CD4-positive, alpha-beta T cell (primary cell): ENCODE measurements at places on chromosomes 5 and 9. TPM values are rescaled to one million over a fixed set of nuclear protein-coding genes. Genes with fewer than 3 reads are reported as not detected.
A peak's percentile ranks its signal among the peaks of the same experiment; 100 is the strongest.

GRCh38 chr5:1760656-1761452 is 38.8 kb downstream of the MRPL36 start:
- no peaks in the 10 kb centered on the region for H3K36me3 ChIP-seq
- DNase-seq, result no peak
- no peaks in the 10 kb centered on the region for H3K4me1 ChIP-seq
- H3K4me3 ChIP-seq, result no peak overlapping the region
- no peaks in the 10 kb centered on the region for H3K27me3 ChIP-seq

GRCh38 chr5:56950626-56951125 is 1.2 kb downstream of the MIER3 start:
- DNase-seq, result peak; percentile 40
- H3K36me3 ChIP-seq, result peaks cover 8% of the 10 kb centered on the region
- peaks cover 14% of the 10 kb centered on the region for H3K27me3 ChIP-seq
- H3K4me1 ChIP-seq, result peaks cover 17% of the 10 kb centered on the region
- H3K4me3 ChIP-seq, result peak overlapping the region; percentile 78
- H3K27ac ChIP-seq, result no peak overlapping the region

GRCh38 chr5:81077105-81077504 is 116.9 kb downstream of the RASGRF2 start:
- DNase-seq, result no peak
- no peak overlapping the region for H3K4me3 ChIP-seq
- peaks cover 55% of the 10 kb centered on the region for H3K36me3 ChIP-seq
- no peaks in the 10 kb centered on the region for H3K27me3 ChIP-seq
- H3K27ac ChIP-seq, result no peak overlapping the region

GRCh38 chr5:1509346-1510085 is 14.2 kb downstream of the LPCAT1 start:
- H3K4me3 ChIP-seq, result no peak overlapping the region
- no peaks in the 10 kb centered on the region for H3K27me3 ChIP-seq
- peaks cover 37% of the 10 kb centered on the region for H3K36me3 ChIP-seq
- no peak overlapping the region for H3K27ac ChIP-seq

- H3K4me1 ChIP-seq, result no peaks in the 10 kb centered on the region
- H3K27ac ChIP-seq, result no peak overlapping the region
- H3K27me3 ChIP-seq, result no peaks in the 10 kb centered on the region
- no peak overlapping the region for H3K4me3 ChIP-seq
- no peak for DNase-seq
Measured at GRCh38 chr9:4588721-4589120, 73.4 kb upstream of the PLPP6 start.

Gene TOPORS
- 41.8 TPM for total RNA-seq

DNA sequence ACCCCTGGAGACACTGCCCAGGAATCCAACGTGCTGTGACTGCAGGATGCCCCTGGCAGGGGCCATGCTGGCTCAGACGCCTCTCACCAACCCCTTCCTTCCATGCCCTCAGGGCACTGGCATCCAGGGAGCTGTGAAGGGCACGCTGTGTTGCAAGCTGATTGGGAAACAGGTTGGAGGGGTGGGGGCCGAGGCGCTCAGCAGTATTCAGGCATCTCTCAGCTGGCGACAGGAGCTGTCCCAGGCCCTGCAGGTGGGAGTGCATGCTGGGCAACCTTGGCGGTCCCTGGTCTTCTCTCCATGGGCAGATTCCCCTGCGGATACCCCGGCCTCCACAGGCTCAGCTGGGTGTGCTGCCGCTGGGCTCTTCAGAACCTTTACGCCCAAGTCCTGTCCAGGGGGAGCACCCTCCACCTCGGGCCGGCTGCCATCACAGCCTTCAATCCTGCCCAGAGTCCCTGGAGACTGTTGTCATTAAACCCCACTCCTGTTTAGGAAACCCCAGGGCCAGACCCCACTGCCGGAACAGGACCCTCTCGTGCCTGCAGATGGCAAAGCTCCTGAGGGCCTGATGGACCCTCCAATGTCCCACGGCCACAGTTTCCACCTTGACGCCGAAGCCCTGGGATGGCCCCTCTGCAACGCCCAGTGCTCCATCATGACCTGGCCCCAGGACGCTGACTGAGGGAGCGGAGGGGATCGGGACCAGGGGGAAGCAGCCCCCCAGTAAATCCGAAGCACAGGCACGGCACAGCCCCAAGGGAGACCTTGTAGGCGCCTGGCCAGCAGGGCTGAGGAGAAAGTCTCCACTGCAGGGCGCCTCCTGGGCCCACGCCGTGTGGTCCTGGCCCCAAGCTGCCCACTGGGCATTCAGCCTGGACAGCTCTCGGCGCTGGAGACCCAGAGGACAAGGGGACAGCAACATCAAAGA is 9.3 kb downstream of the TPPP start:
- H3K4me3 ChIP-seq, result no peak overlapping the region
- H3K36me3 ChIP-seq, result no peaks in the 10 kb centered on the region
- H3K27me3 ChIP-seq, result no peaks in the 10 kb centered on the region
- H3K4me1 ChIP-seq, result no peaks in the 10 kb centered on the region
- no peak overlapping the region for H3K27ac ChIP-seq

- no peak for DNase-seq
- no peaks in the 10 kb centered on the region for H3K36me3 ChIP-seq
- no peak overlapping the region for H3K27ac ChIP-seq
- H3K4me1 ChIP-seq, result no peaks in the 10 kb centered on the region
Measured at GRCh38 chr5:109003928-109004327, 256.2 kb downstream of the FER start.

- H3K4me3 ChIP-seq, result no peak overlapping the region
- DNase-seq, result no peak
- no peaks in the 10 kb centered on the region for H3K36me3 ChIP-seq
- H3K27me3 ChIP-seq, result no peaks in the 10 kb centered on the region
- peaks cover 15% of the 10 kb centered on the region for H3K4me1 ChIP-seq
Measured at GRCh38 chr9:38282756-38283155, 109.7 kb upstream of the ALDH1B1 start.

GRCh38 chr5:3602785-3603502 is 7.3 kb downstream of the IRX1 start:
- peaks cover 64% of the 10 kb centered on the region for H3K27me3 ChIP-seq
- H3K27ac ChIP-seq, result no peak overlapping the region
- no peaks in the 10 kb centered on the region for H3K36me3 ChIP-seq
- no peak overlapping the region for H3K4me3 ChIP-seq
- H3K4me1 ChIP-seq, result no peaks in the 10 kb centered on the region

DNA sequence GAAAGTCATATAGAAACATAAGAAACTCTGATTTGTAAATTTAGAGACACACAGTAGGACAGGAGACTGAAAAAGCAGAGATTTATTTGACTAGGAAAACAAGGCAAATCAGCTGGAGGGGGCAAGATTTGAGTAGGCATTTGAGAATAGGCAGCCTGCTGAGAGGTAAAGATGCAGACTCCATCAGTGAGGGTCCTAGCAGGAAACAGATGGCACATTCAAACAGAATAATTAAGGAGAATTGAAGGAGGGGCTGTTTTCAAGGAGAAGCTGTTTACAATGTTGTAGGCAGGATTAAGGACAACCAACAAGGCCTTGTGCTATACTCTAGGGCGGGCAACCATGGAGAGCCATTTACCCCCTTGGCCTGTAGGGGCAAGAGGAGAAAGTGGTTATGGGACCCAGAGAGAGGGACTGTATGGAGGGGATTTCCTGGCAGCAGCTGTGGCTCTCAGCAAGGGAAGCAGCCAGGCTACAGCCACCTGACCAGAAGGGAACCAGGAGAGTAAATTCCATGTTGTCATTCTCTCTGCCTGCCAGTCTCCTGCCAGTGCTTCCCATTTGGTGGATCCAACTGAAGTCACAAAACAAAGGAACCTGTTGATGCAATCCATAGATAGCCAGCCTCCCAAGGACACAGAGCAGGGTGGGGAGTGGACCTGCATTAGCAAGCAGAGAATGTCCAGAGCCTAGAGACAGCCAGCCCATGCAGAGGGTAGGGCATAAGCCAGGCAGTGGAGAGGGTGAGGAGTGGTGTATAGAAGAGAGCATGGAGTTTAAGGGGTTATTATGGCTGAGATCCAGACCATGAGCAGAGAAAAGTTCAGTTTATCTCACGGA is 38.2 kb downstream of the PAPPA start:
- H3K4me3 ChIP-seq, result no peak overlapping the region
- no peaks in the 10 kb centered on the region for H3K27me3 ChIP-seq
- H3K4me1 ChIP-seq, result no peaks in the 10 kb centered on the region
- H3K27ac ChIP-seq, result no peak overlapping the region
- H3K36me3 ChIP-seq, result no peaks in the 10 kb centered on the region
- no peak for DNase-seq

- no peaks in the 10 kb centered on the region for H3K27me3 ChIP-seq
- H3K4me1 ChIP-seq, result no peaks in the 10 kb centered on the region
- H3K4me3 ChIP-seq, result no peak overlapping the region
- H3K27ac ChIP-seq, result no peak overlapping the region
- no peak for DNase-seq
Measured at GRCh38 chr9:98010445-98010844, 27.3 kb downstream of the ANP32B start.

DNA sequence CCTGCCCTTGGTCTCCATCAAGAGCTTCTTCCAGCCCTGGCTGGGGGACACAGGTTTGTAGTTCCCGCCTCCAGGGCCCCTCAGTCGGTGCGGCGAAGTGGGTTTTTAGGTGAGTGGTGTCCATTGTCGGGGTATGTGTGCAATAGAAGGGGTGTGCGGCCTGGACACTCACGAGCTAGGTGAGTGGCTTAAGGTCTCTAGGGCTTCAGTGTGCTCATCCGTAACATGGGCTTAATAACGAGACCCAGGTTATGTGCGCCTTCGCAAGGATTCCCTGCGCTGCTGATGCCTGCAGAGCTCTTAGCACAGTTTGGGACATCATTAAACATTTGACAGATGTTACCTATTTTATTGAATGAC is 656 bp downstream of the CEP78 start:
- H3K27me3 ChIP-seq, result no peaks in the 10 kb centered on the region
- H3K4me3 ChIP-seq, result peak overlapping the region; percentile 75
- H3K4me1 ChIP-seq, result peaks cover 30% of the 10 kb centered on the region
- DNase-seq, result no peak
- no peak overlapping the region for H3K27ac ChIP-seq
- peaks cover 7% of the 10 kb centered on the region for H3K36me3 ChIP-seq

DNA sequence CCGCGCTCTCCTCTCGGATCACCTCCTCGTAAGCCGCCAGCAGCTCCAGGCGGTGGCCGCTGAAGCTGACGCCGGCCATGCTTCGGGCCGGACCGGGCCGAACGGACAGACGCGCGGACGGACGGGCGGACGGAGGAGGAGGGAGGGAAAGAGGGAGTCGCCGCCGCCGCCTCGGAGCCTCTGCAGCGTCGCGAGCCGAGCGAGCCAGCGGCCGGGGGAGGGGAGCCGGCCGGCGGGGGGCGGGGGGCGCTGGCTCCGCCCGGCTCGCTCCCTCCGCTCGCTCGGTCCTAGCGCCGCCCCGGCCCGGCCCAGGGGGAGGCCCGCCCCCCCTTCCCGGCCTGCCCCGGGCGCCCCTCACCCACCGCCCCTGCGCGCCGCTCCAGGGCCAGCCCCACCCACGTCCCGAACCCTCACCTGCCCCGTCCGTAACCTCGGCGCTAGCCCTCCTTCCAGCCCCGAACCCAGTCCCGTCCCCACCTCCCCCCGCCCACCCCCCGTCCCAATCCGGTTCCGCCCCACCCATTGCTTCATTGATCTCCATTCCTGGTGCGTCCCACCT is at the start of gene DBN1:
TSS of gene DBN1 (minus strand) at position 192 of the 559 bp plus-strand sequence. CDS start at position 79, 113 bp downstream.
- no peak within 1 kb of the TSS for H3K27ac ChIP-seq
- no peak for DNase-seq
- H3K4me1 ChIP-seq, result peaks cover 35% of the 10 kb centered on the region

Gene ZNF454
- not detected for total RNA-seq

Gene FAM153A
- 115 TPM for total RNA-seq

Gene ECM2
- total RNA-seq, result not detected

- no peaks in the 10 kb centered on the region for H3K36me3 ChIP-seq
- H3K4me3 ChIP-seq, result no peak overlapping the region
- H3K4me1 ChIP-seq, result no peaks in the 10 kb centered on the region
- H3K27me3 ChIP-seq, result peaks cover 7% of the 10 kb centered on the region
Measured at GRCh38 chr5:57836921-57837320, 354.3 kb upstream of the ACTBL2 start.

DNA sequence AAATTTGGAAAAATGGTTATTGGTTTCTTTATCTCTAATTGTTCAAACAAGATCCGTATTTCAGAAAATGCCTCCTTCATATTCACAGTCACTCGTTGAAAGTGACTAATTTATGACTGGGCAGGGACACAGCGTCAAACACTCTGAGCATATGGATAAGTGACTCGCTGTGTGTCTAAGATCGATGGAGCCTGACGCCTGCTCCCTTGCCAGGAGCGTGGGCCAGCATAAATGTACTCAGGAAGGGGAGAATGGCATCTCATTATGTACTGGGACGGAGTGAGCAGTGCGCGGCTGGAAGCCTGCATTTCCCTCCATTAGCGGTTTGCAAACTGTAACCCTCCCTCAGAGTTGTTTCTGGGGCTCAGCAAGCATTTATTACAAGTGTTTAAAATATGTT is 79.8 kb upstream of the CAST start:
- H3K4me3 ChIP-seq, result no peak overlapping the region
- DNase-seq, result no peak
- no peaks in the 10 kb centered on the region for H3K36me3 ChIP-seq
- H3K27me3 ChIP-seq, result no peaks in the 10 kb centered on the region
